CD8-positive, alpha-beta memory T cell (primary cell): ENCODE measurements at places on chromosomes 6 and 20. TPM values are rescaled to one million over a fixed set of nuclear protein-coding genes. Genes with fewer than 3 reads are reported as not detected.
A peak's percentile ranks its signal among the peaks of the same experiment; 100 is the strongest.

GRCh38 chr6:169577974-169578373 is 123.9 kb downstream of the WDR27 start:
- no peaks in the 10 kb centered on the region for H3K27me3 ChIP-seq
- DNase-seq: no peak
- H3K4me1 ChIP-seq: no peaks in the 10 kb centered on the region
- no peak overlapping the region for H3K4me3 ChIP-seq
- H3K36me3 ChIP-seq: no peaks in the 10 kb centered on the region
- H3K27ac ChIP-seq: no peak overlapping the region

DNA sequence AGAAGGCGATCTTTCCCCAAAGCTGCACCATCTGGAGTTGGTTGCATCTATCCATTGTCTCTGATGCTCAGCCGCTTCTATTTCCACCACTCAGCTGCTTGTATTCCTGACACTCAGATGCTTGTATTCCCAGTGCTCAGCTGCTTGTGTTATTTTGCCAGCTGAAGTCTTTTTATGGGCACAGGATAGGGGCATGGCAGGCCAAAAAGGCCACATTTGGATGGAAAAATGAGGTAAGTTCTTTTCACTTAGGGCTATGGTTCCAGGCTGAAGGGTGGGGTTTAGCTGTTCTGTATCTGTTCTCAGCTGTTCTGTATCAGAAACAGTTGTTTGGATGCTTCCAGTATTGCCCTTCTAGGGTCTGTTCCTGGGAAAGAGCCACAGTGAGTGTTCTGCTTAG is 944.9 kb downstream of the QKI start:
- H3K36me3 ChIP-seq: no peaks in the 10 kb centered on the region
- no peak for DNase-seq
- no peaks in the 10 kb centered on the region for H3K27me3 ChIP-seq

GRCh38 chr6:100088009-100088408 is 94.0 kb upstream of the MCHR2 start:
- H3K4me3 ChIP-seq: no peak overlapping the region
- H3K36me3 ChIP-seq: no peaks in the 10 kb centered on the region
- no peak for DNase-seq
- no peaks in the 10 kb centered on the region for H3K27me3 ChIP-seq
- no peak overlapping the region for H3K27ac ChIP-seq
- no peaks in the 10 kb centered on the region for H3K4me1 ChIP-seq

DNA sequence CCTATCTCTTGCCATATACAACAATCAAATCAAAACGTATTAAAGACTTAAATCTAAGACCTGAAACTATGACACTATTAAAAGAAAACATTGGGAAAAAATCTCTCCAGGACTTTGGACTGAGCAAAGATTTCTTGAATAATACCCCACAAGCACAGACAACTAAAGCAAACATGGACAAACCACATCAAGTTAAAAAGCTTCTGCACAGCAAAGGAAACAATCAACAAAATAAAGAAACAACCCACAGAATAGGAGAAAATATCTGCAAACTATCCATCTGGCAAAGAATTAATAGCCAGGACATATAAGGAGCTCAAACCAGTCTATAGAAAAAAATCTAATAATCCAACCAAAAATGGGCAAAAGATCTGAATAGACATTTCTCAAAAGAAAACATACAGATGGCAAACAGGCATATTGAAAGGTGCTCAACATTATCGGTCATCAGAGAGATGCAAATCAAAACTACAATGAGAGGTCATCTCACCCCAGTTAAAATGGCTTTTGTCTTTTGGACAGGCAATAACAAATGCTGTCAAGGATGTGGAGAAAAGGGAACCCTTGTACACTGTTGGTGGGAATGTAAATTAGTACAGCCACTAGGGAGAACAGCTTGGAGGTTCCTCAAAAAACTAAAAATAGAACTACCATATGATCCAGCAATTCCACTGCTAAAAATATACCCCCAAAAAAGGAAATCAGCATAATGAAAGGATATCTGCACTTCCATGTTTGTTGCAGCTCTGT is 76.2 kb downstream of the SNX5 start:
- H3K27me3 ChIP-seq: no peaks in the 10 kb centered on the region
- DNase-seq: no peak

DNA sequence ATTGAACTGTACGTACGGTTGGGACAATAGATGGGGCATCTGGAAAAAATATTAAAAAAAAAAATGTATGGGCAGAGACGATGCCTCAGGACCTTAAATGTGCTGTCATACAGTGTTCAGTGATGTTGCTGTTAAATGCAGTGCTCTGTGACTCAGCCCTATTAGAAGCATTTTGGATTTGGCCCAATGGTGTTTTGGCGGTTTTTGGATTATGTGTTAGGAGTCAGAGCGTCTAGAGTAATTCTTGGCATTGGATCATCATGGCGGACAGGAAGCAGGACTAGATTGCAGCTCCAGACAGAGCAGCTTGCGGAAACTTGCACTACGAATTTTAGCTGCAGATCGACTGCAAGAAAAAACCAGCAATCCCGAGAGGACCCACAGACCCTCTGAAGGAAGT is 280.0 kb downstream of the SOX4 start:
- no peaks in the 10 kb centered on the region for H3K4me1 ChIP-seq
- no peak for DNase-seq
- no peak overlapping the region for H3K4me3 ChIP-seq

ZSCAN23 gene
- 0.63 TPM for total RNA-seq

DNA sequence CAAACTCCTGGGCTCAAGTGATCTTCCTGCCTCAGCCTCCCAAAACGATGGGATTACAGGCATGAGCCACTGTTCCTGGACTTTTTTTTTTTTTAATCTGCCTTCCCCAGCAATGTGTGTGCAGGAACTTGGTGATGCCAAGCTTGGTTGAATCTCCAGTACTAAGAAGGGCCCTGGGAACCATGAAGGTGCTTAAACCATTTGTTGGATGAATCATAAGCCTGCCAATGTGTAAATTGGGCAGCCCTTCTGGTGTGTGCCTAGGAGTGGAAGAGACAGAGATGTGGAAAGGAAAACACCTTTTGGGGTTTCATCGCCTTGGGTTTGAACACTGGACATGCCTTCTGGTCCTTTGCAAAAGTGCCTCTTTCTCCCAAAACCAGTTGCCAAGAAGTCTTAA is 7.1 kb upstream of the SPO11 start:
- H3K4me1 ChIP-seq: no peaks in the 10 kb centered on the region
- no peak overlapping the region for H3K27ac ChIP-seq
- DNase-seq: no peak
- no peaks in the 10 kb centered on the region for H3K36me3 ChIP-seq

DNA sequence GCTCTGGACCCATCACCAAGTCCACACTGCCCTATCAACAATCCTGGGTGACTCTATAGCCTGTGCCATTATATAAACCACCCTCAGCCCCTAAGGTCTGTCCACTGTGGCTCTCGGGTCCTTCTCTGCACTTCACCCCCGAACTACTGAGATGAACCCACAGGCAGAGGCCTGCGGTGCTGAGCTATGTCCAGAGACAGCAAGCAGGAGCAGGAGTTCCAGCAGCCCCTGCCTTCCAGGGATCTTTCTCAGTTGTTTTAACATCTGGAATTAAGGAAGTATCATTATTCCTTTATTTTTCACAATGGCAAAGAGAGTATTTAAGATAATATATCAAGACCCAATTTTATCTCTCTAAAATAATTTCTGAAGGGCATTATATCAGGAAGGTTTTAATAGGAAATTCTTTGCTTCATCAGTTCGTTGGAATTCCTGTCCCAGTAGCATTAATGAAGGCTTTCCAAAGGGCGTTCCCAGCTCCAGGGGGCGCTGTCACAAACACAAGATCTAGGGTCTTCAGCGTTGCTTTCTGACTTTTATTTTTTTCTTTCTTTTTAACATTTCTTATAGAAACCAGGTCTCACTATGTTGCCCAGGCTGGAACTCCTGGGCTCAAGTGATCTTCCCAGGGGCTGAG is 27.3 kb downstream of the RRBP1 start:
- no peaks in the 10 kb centered on the region for H3K27me3 ChIP-seq
- no peaks in the 10 kb centered on the region for H3K36me3 ChIP-seq
- DNase-seq: no peak
- no peak overlapping the region for H3K4me3 ChIP-seq

GRCh38 chr6:25944688-25945574 is 14.4 kb upstream of the SLC17A2 start:
- no peaks in the 10 kb centered on the region for H3K4me1 ChIP-seq
- DNase-seq: no peak
- H3K36me3 ChIP-seq: no peaks in the 10 kb centered on the region
- no peak overlapping the region for H3K4me3 ChIP-seq

HTR1E gene
- total RNA-seq: not detected

- no peaks in the 10 kb centered on the region for H3K36me3 ChIP-seq
- H3K4me1 ChIP-seq: peaks cover 16% of the 10 kb centered on the region
- no peak overlapping the region for H3K4me3 ChIP-seq
- H3K27me3 ChIP-seq: no peaks in the 10 kb centered on the region
These were observed 29.9 kb downstream of the JPH2 start for GRCh38 chr20:44157061-44157460.

DNA sequence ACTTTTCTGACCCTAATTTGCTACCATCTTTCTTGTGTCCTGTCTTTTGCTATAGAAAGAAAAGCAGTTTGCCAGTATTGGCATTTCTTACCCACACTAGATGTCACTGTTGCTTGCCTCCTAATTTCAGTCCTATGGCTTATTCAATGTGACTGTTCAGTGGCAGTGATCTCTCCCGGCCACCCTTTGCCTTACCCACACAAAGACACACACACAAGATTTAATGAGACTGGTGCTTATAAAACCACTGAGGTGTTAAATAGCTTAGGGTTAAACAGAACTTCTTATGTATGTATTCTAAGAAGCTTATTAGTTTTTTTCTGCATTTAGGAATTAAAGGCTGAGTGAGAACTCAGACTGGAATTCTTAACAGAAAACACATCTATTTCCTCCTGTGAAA is 233.6 kb upstream of the ASCC3 start:
- H3K27me3 ChIP-seq: no peaks in the 10 kb centered on the region
- DNase-seq: no peak
- H3K36me3 ChIP-seq: no peaks in the 10 kb centered on the region
- H3K27ac ChIP-seq: no peak overlapping the region
- no peak overlapping the region for H3K4me3 ChIP-seq

DNA sequence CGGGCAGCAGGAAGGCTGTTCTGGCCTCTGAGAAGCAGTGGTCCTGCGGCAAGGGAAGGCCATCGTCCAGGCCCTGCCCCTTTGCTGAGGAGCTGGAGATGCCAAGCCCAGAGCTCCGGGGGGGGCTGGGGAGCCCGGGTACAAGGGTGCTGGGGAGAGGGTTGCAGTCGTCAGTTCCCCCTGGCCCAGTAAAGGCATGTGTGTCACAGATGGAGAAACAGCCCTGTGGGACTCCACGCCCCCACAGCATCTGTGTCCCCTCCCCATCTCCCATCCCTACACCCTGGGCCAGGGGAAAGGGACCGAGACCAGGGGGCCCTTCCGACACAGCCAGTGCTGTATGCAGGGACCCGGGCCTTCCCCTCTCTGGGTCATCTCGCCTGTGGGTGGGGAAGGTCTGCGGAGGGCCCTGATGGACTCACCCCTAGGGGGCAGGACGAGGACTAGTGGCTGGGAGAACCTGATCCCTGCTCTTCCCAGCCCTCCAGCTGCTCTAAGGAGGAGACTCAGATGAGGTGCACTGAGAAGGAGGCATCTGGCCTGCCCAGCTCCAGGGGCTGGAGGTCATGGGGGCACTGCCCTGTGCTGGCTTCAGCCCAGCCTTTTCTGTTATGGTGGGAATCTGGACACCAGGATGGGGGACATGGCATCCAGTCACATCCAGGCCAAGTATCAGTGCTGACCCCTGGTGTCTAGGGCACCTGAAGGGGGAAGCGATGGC is 609 bp downstream of the MYL9 start:
- H3K27ac ChIP-seq: no peak overlapping the region
- H3K4me3 ChIP-seq: no peak overlapping the region
- no peaks in the 10 kb centered on the region for H3K36me3 ChIP-seq
- no peaks in the 10 kb centered on the region for H3K4me1 ChIP-seq
- no peaks in the 10 kb centered on the region for H3K27me3 ChIP-seq

GRCh38 chr20:48761023-48761785 is 66.6 kb downstream of the PREX1 start:
- no peaks in the 10 kb centered on the region for H3K36me3 ChIP-seq
- H3K27ac ChIP-seq: peak overlapping the region; percentile 64
- no peaks in the 10 kb centered on the region for H3K27me3 ChIP-seq
- peak overlapping the region; percentile 3 for H3K4me3 ChIP-seq
- H3K4me1 ChIP-seq: peaks cover 89% of the 10 kb centered on the region
- peak; percentile 75 for DNase-seq

HMGCLL1 gene
- not detected for total RNA-seq

DNA sequence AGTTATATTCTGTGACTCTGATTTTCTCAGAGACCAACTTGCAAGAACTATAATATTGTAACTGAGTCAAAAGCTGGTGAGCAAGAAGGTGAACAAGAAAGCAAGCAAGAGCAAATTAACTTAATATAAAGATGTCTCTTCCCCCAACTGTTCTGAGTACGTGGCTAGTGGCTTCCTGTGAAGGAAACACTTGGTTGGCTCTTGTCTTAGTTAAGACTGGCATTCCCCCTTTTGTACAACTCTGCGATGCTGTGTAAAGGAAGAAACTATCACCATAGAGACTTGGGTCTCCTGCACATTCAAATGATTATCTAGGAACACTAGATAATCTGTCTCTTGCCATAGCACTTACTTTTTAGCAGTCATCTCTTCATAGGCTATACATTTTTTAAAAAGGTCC is 47.3 kb upstream of the TNFAIP3 start:
- H3K4me3 ChIP-seq: no peak overlapping the region
- peaks cover 65% of the 10 kb centered on the region for H3K4me1 ChIP-seq
- H3K27me3 ChIP-seq: no peaks in the 10 kb centered on the region
- peak; percentile 76 for DNase-seq

DNA sequence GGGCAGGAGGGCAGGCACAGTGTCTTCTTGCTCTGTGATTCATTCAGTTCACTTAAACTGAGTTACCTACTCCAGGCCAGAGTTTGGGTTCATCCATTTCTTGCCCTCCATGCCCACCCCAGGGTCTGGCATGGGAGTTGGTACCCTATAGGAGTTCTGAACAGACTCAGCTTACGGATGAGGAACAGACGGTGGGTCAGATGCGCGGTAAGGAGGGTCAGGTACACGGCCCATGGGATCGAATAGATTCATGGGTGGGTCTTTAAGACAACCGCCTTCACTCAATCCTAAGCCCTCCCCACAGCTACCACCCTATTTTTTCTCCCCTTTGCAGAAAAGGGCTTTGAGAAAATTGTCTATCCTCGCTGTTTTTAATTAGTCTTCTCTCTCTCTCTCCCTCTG is 13.1 kb upstream of the TRIB3 start:
- H3K27ac ChIP-seq: no peak overlapping the region
- no peak for DNase-seq
- no peaks in the 10 kb centered on the region for H3K36me3 ChIP-seq
- no peak overlapping the region for H3K4me3 ChIP-seq
- peaks cover 33% of the 10 kb centered on the region for H3K4me1 ChIP-seq
- no peaks in the 10 kb centered on the region for H3K27me3 ChIP-seq

GRCh38 chr6:84095156-84095555 is 61.6 kb downstream of the MRAP2 start:
- H3K27ac ChIP-seq: no peak overlapping the region
- no peaks in the 10 kb centered on the region for H3K36me3 ChIP-seq
- H3K4me1 ChIP-seq: no peaks in the 10 kb centered on the region

OLIG3 gene
- total RNA-seq: 0.26 TPM
